ENCODE measurements at places on chromosomes 12 and 14.

- no peak for DNase-seq
Measured at GRCh38 chr12:130226126-130226525, 63.9 kb downstream of the FZD10 start.

DNA sequence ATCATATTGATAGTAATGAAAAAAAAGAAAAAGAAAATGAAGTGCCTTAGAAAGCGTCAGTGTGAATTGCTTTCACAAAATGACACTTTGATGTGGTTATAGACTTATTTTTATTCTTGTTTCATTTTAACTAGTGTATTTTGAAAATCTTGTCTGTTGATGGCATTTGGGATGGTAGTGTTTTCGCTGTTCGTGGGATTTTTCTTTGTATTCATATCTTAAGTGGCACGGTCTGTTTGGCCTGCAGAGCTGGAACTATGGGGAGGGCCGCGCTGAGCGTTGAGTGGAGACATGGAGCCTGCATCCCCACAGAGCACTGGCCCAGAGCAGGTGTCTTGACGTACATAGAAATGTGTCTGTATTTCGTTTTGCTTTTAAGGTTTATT lies 61.6 kb downstream of the WDR20 start:
- no peak for DNase-seq

GRCh38 chr14:34436960-34437728 lies 24.9 kb downstream of the SPTSSA start:
- DNase-seq, result no peak

DNA sequence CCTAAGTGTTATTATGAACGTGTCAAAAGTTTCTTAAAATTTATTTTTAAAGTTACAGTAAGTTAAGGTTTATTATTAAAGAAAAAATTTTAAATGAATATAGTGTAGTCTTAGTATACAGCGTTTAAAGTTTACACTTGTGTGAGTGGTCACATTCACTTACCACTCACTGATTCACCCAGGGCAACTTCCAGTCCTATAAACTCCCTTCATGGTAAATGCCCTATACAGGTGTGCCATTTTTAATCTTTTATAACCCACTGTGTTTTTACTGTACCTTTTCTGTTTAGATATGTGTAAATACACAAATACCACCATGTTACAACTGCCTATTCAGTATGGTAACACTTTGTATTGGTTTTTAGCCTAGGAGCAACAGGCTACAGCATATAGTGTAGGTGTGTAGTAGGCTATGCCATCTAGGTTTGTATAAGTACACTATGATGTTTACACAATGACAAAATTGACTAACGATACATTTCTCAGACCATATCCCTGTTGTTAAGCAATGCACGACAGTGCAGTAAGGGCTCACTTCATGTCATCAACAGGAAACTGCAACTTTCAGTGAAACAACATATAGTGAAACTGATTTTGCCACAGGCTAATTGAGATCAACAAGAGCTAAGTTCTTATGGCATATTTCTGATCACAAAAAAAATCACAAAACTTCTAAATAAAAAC lies 112.0 kb upstream of the TMCC3 start:
- peak; percentile 34 for DNase-seq

DNA sequence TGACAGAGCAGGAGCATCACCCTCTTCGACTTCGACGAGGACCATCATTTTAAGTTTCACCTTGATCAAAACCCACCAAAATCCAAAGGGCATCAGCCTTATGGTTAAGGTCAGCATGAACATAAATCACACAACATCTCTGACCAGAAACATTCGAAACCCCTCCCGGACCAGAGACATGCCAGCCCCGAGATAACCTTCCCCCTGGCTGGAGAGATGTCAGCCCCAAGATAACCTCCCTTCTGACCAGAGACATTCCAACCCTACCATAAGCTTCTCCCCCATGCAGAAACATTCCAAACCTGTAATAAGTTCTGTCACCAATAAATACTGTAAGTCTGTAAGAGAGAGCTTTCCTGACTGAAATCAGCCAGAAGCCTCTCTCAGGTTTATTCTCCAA lies 6.3 kb downstream of the PCNX4 start:
- no peak for DNase-seq

- no peak for DNase-seq
Measured at GRCh38 chr12:82514880-82515279, 156.6 kb downstream of the METTL25 start.

DNA sequence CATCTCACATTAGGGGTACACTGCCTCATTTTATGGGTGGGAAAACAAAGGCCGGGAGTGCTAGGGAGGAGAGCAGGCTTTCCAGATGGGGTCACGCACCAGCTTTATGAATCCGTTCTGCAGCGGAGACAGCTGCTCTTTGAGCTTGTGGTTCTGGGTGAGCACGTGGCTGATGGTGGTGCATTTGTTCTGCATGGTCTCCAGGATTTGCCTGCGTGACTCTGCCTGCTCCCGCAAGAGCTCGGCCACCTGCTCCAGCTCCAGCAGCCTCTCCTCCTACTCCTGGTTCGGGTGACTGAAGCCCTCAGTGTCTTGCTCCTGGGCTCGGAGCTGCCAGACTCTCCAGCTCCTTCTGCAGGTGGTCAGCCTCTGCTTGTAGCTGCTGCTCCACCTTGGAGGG lies 23.6 kb upstream of the BLTP3B start:
- no peak for DNase-seq

DNA sequence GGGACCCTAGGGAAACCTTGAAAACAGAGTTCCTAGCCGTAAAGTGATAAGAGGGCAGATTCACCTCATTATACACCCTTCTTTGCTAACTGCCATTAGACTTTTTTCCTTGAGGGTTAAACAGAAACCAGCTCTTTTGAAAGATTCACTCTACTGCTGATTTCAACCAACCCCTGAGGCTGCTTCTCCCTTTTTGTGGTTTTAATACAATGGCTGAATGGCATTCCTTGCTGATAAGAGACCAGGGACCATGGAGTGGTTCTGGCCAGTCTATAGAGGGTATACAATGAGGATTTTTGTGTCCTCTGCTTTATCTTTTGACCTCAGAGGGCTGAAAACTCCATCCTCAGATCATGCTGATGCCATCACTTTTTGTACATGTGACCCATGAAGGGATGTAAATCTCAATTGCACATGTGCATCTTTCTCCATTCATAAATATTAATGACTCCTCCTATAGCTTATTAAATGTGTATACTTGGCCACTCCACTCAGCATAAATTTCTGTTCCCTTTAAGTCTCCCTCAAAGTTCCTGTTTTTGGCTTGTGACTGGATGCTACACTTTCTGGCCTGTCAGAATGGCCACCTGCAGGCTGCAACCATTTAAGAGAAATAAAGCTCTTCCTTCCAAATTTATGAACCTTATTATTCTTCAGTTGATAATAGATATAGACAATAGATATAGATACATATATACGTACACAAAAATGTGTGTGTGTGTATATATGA lies 233.8 kb upstream of the SEL1L start:
- no peak for DNase-seq

- no peak for DNase-seq
Measured at GRCh38 chr12:79634957-79635471, 55.8 kb downstream of the PAWR start.

- no peak for DNase-seq
Measured at GRCh38 chr12:69101505-69101904, 137.9 kb upstream of the CPSF6 start.

DNA sequence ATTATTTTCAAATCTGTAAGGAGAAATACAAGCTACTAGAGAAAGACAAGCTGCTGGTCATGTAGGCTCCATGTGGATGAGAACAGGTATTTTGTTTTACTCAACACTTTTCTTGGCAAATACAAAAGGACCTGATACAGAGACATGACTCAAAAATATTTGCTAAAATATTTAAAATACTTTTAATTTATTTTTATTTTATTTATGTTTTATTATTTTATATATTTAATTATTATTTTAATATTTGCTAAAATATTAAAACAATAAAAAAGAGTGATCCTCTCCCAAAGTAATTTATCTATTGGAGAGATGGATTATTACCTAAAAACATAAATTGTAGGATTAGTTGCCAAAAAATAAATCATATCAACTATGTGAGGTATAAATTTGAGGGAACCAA lies 808.9 kb upstream of the SEL1L start:
- DNase-seq, result no peak

DNA sequence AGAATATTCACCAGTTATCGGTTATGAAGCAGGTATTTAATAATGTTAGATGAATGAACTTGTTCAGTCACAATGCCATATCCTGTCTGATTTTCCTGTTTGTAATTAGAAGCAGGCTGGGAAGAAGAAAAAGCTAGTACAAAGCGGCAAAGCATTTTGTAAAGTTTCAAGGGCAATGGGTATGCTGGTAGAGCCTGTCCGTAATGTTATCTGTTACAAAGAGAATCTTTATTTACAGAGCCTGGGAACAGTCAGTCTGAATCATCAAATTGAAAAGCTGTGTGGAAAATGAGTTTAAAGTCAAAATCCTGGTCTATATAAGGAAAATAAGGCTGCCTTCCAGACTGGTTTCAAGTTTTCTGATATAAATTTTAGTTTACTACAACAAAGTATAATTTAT lies 40.5 kb downstream of the PARP11 start:
- DNase-seq, result peak; percentile 10

GRCh38 chr14:51533160-51533559 lies 118.5 kb upstream of the FRMD6 start:
- DNase-seq, result no peak

DNA sequence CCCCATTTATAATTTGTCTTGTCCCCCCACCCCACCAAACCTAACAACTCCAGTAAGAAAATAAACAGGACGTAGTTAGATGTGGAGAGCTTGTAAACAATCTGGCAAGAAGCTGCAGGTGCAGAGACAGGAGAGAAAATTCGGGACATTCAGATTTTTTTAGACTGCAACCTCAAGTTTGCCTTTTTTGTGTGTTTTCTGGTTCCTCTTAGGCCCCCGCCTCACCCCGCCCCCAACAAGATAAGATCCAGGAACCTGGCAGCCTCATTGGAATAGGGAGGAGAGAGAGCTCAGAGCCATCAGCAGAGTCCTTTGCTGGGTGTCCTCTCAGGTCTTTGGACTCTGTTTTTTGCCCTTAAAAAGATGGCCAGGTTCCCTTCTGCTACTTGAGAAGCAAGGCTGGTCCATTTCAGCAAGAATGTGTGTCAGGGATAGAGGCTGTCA lies 2.9 kb downstream of the HOXC10 start:
- DNase-seq, result no peak

GRCh38 chr14:104806625-104807465 lies 5.9 kb downstream of the ZBTB42 start:
- no peak for DNase-seq

GRCh38 chr12:116060764-116061163 lies 216.7 kb downstream of the MED13L start:
- DNase-seq, result no peak

All from dermis blood vessel endothelial cell (primary cell).